Pancreas (tissue), 10 donors: ENCODE measurements at places on chromosomes 1 and 21. TPM values are rescaled to one million over a fixed set of nuclear protein-coding genes. Genes with fewer than 3 reads are reported as not detected.

- H3K4me3 ChIP-seq = no peak overlapping the region
- H3K4me1 ChIP-seq = no peaks in the 10 kb centered on the region
- H3K27me3 ChIP-seq = no peaks in the 10 kb centered on the region
- no peaks in the 10 kb centered on the region for H3K36me3 ChIP-seq
- H3K27ac ChIP-seq = no peak overlapping the region
These were observed 67.7 kb downstream of the LBR start for GRCh38 chr1:225360119-225360518.

Gene CLDN19
- total RNA-seq = not detected

Gene DCST2
- total RNA-seq = 0.16 TPM

DNA sequence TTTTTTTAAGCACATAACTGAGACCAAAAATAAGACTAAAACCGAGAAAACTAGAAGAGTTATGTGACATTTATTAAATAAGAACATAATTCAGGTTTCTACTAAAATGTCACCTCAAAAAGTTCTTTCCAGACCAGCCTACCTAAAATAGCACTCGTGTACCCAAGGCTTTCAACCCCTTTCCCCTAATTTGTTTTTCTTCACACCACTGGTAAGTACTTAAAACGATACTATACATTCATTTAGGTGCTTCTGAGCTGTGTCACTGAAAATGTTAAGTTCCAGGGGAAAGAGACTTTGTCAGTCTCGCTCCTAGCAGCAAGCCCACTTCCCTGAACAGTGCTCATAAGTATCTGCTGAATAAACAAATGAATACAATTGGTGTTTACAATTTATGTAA lies 6.8 kb downstream of the RRAGC start:
- peaks cover 12% of the 10 kb centered on the region for H3K4me1 ChIP-seq
- H3K27me3 ChIP-seq = no peaks in the 10 kb centered on the region
- DNase-seq = no peak
- H3K27ac ChIP-seq = no peak overlapping the region
- H3K4me3 ChIP-seq = no peak overlapping the region

Gene VHLL
- not detected for total RNA-seq

DNA sequence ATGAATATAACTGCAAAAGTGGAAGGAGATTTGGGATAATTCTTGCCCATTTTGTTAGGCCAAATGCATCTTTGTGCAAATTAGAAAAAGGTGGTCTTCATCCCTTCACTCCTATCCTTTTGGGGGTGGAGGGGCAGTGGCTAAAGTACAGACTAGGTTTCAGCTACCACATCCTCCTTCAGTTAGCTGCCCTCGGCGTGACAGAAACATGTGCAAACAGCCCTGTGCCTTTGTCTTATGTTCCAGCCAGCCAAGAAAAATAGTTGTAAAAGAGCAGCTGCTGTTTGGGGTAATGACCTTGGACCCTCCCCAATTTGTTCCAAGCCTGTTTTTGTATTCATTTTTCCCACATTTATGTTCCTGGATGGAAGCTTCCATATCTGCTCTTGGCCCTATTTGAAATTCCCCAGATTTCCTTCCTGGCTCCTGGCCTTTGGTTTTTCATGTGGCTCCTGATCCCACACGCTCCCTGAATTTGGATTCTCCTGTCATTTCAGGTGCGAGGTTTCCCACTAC lies 8.3 kb upstream of the LGALS8 start:
- H3K36me3 ChIP-seq = no peaks in the 10 kb centered on the region
- no peak overlapping the region for H3K4me3 ChIP-seq
- H3K27me3 ChIP-seq = no peaks in the 10 kb centered on the region
- peak overlapping the region; percentile 75 for H3K27ac ChIP-seq

Gene B3GALT2
- total RNA-seq = 0.76 TPM

GRCh38 chr1:17001760-17002523 lies 9.8 kb downstream of the ATP13A2 start:
- no peak overlapping the region for H3K27ac ChIP-seq
- H3K27me3 ChIP-seq = no peaks in the 10 kb centered on the region
- H3K36me3 ChIP-seq = peaks cover 37% of the 10 kb centered on the region
- no peaks in the 10 kb centered on the region for H3K4me1 ChIP-seq
- DNase-seq = no peak
- no peak overlapping the region for H3K4me3 ChIP-seq

- DNase-seq = no peak
- H3K4me3 ChIP-seq = no peak overlapping the region
- no peaks in the 10 kb centered on the region for H3K4me1 ChIP-seq
- no peaks in the 10 kb centered on the region for H3K36me3 ChIP-seq
- no peak overlapping the region for H3K27ac ChIP-seq
- no peaks in the 10 kb centered on the region for H3K27me3 ChIP-seq
These were observed 15.7 kb downstream of the COL6A2 start for GRCh38 chr21:46113497-46114176.

GRCh38 chr1:57164584-57164983 lies 198.8 kb upstream of the C8B start:
- no peak overlapping the region for H3K27ac ChIP-seq
- H3K4me1 ChIP-seq = no peaks in the 10 kb centered on the region
- no peaks in the 10 kb centered on the region for H3K27me3 ChIP-seq
- no peak overlapping the region for H3K4me3 ChIP-seq
- no peaks in the 10 kb centered on the region for H3K36me3 ChIP-seq

Gene FNBP1L
- total RNA-seq = 32.4 TPM

DNA sequence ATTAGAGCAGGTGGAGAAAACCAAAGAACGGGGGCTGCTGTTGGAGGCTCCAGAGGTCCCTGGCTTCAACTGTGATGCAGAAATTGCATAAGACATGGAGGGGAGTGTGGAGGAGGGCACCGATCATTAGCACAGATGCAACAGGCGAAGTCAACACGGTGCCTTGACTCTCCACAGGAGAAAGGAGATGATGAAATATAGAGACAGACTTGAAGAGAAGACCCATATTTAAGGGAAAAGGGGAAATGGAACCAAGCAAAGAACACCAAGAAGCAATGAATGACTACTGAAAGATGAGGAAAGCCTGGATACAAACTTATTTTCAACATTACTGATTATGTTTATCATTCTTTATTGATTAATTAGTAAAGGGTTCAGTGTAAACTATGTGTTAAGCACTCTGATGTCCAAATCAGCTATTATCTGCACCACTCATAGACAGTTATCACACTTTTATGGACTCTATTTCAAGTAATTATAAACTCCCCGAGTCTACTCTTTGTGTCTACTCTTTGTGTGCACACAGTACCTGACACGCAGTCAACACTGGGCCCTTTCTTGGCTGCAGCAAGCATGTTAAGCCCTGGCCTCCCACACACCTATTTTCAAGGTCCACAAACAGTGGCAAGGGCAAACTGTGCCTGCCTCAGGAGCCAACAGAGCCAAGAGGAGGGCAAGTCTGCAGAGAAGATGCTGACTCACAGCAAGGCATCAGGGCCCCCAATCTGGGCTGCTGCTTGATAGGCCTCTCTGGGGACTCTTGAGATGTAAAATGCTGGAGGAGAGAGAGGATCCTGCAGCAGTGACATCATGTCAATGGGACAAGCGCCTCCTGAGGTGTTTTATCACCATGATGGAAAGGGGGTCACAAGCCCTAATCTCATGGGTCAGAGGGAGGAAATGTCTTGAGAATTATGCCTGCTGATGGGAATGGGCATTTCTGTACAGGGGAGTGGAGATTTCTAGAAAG lies 17.6 kb downstream of the PCNX2 start:
- no peak overlapping the region for H3K27ac ChIP-seq
- H3K4me1 ChIP-seq = no peaks in the 10 kb centered on the region
- DNase-seq = no peak

DNA sequence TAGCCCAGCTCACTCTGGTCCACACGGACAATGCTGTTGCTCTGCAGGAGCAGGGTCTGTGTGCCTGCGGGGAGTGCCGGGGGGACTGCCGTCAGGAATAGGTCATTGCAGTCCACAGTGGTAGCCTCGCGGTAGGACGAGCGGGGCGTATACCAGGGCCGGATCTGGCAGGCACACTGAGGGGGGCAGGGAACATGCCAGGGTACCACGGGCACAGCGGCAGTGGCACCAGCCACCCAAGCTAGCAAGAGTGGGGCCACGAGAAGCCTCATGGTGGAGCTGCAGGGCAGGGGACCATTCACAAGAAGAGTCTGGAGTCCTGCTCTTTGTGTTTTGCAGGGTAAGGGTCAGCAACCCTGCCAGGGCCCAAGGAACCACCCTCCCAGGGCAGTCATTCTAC lies 65.8 kb downstream of the LRRN2 start:
- no peaks in the 10 kb centered on the region for H3K36me3 ChIP-seq
- H3K4me1 ChIP-seq = no peaks in the 10 kb centered on the region
- no peak overlapping the region for H3K4me3 ChIP-seq
- no peak overlapping the region for H3K27ac ChIP-seq
- no peaks in the 10 kb centered on the region for H3K27me3 ChIP-seq

Gene S100B
- 1.0 TPM for total RNA-seq

Gene HRNR
- total RNA-seq = not detected

- H3K4me3 ChIP-seq = no peak overlapping the region
- no peaks in the 10 kb centered on the region for H3K4me1 ChIP-seq
- no peaks in the 10 kb centered on the region for H3K36me3 ChIP-seq
These were observed 21.3 kb downstream of the PDE4B start for GRCh38 chr1:65813956-65814355.

DNA sequence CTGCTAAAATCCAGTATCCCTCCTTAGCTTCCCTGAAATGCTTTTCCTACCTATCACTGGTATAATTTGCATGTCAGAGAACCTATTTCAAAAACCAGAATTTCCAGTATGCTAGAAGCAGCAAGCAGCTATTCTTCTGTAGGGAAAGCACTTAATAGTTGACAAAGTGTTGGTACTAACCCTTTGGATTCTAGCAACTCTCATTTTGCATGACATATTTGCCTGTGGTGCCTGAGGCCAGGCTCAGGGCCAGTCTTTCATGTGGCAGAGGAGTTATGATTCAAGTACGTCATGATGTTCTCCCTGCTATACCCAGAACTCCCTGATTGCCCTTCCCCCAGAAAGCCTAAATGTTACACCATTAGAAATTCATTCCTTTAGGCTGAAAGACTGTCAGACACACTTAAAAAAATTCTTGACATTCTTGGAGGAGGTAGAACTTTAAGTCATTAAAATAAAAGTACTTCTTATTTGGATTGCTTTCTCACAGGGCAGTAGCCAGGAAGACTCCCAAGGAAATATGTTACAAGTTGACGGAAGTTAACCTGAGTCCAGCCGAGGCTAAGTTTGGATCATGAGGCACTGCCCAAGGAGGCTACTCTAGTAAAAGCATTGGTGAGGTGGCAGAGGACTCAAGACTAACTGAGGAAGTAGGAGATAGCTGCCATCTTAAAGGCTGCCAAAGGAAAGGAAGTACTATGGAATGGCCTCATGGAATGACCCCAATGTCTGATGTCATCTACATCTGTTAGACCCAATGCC lies 298.4 kb upstream of the SPAG17 start:
- H3K27ac ChIP-seq = no peak overlapping the region
- no peak for DNase-seq
- no peaks in the 10 kb centered on the region for H3K4me1 ChIP-seq
- no peak overlapping the region for H3K4me3 ChIP-seq
- H3K36me3 ChIP-seq = no peaks in the 10 kb centered on the region
- no peaks in the 10 kb centered on the region for H3K27me3 ChIP-seq

DNA sequence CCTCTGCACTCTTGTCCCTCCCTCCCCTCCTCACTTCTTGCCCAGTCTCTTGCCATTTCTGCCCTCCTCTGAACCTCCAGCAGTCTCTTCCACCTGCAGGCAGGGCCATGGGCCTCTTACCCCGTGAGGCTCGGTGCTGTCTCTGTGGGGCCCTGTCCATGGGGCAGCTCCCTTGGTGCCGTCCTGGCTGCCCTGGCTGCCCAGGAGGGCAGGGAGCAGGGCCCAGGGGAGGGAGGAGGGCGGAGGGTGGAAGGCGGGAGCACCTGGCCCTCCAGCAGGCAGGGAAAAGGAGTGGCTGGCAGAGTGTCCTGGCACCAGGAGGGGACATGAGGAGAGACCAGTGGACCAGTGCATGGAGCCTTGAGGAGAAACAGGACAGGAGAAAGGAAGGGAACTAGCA lies at the start of gene RORC:
Gene RORC, minus strand, starts transcription at position 198 of the 400 bp plus-strand sequence. Its CDS starts 38 bp downstream, at position 160.
- DNase-seq = peak; percentile 89
- peaks cover 38% of the 10 kb centered on the region for H3K4me1 ChIP-seq
- peak within 1 kb of the TSS; percentile 33 for H3K4me3 ChIP-seq

- no peak overlapping the region for H3K4me3 ChIP-seq
- no peak overlapping the region for H3K27ac ChIP-seq
- H3K4me1 ChIP-seq = no peaks in the 10 kb centered on the region
- H3K36me3 ChIP-seq = no peaks in the 10 kb centered on the region
These were observed 150.9 kb upstream of the C1orf174 start for GRCh38 chr1:4050998-4051397.

GRCh38 chr1:172939475-172939874 lies 111.3 kb downstream of the TNFSF18 start:
- H3K27ac ChIP-seq = no peak overlapping the region
- no peaks in the 10 kb centered on the region for H3K4me1 ChIP-seq

DNA sequence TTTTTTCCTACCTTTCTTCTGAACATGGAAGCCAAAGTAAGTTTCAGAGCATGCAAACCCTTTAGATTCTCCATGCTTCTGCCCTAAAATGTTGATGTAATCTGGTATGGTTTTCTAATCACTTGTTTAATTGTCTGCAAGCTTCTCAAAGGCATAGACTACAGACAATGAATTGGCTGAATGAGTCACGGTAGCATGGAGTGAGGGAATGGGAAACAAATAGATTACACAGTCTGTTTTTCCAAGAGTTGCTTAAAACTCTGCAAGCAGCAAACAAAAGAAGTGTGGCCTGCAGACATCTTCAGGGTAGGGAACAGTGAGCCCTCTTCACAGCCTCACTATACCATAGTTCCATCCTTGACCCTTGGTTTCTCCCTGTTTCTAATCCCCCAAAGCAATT lies 326.0 kb downstream of the BARHL2 start:
- no peak overlapping the region for H3K27ac ChIP-seq
- no peaks in the 10 kb centered on the region for H3K4me1 ChIP-seq
- H3K27me3 ChIP-seq = no peaks in the 10 kb centered on the region
- no peak overlapping the region for H3K4me3 ChIP-seq
- no peak for DNase-seq

DNA sequence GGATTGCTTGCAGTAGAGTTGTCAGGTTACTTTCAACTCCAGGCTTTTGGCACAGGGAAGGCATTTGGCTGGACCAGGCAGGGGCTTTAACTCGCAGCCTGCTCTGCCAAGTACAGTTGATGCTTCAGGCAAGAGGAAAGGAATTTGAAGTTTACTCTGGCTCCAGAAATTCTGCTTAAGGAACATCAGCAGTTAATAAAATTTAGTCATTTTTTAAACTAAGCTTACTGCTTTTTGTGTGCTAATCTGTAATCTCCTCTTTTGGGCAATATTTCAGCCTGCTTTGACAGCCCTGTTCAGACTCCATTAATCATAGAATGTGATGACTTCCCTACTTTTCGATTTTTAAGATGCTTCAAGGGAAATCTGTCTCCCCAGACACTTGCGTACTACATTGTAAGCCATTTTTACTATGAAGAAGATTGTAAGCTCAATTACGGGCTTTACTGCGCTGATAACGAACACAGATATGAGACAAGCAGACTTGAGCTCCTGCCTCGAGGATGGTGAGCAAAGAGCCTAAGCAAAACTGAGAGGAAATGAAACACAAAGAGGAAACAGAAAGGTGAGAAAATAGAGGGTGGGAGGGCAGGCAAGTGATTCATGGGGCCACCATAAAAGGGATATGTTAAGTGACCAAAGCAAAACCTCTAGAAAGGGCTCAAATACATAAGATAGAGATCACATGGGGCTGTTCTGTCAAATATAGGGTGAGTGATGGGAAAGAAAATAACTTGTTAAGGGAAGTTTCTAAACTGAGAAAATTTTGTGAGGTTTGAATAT lies 76.6 kb upstream of the VAV3 start:
- no peaks in the 10 kb centered on the region for H3K4me1 ChIP-seq
- no peak overlapping the region for H3K27ac ChIP-seq
- DNase-seq = no peak
- no peak overlapping the region for H3K4me3 ChIP-seq

Gene FUCA1
- total RNA-seq = 9.1 TPM
